Cortex of kidney (tissue), 1 donor: ENCODE measurements at places on chromosomes 4 and X.

DNA sequence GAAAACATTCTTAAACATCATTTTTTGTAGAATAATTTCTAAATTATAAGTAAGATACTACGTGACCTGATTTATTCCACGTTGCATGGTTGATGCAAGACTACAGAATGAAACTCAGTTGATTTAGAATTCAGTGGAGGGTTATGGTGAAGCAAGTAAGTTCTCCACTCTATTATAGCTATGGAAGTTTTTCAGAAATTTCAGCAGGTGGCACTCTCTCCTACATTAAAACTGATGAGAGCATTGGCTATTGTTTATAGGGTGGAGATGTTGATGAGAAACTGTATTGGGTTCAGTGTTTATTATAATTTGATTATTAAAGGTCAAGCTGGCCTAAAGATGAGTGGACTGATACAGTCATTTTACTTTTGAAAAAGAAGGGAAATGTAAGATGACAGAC lies 88.0 kb downstream of the FNIP2 start:
- no peak for DNase-seq

DNA sequence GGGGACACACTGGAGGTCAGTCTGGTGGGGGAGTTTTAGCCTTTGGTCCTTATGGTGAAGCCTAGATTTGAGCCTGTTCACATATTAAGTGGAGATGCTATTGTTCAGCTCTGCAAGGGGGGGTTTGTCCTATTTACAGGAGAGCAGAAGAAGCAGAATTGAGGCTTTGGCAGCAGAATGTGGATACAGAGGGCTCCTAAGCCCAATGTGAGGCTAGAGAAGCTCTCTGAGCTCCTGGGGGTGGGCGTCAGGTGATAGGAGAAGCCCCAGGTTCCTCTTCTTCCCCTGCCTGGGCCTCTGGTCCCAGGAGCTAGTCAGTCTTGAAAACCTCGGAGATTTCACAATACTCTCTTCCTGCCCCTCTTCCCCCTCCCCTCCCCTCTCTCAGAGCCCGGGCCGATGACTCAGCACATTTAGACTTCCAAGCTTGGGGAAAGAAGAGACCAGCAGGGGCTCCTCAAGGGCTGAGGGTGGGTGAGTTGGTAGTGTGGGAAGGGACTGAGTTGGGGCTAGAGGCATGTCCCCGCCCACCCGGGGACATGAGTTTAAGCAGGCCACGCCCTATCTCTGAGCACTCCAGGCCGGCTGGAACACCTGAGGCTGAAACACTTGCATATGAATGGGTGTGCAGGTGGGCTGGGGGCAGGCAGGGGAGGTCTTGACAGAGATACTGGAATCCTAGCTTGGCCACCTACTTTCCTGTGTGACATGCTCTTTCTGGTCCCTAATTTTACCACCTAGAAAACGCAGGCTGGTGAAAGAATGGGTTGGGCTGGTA lies 3.4 kb downstream of the TFE3 start:
- no peak for DNase-seq

DNA sequence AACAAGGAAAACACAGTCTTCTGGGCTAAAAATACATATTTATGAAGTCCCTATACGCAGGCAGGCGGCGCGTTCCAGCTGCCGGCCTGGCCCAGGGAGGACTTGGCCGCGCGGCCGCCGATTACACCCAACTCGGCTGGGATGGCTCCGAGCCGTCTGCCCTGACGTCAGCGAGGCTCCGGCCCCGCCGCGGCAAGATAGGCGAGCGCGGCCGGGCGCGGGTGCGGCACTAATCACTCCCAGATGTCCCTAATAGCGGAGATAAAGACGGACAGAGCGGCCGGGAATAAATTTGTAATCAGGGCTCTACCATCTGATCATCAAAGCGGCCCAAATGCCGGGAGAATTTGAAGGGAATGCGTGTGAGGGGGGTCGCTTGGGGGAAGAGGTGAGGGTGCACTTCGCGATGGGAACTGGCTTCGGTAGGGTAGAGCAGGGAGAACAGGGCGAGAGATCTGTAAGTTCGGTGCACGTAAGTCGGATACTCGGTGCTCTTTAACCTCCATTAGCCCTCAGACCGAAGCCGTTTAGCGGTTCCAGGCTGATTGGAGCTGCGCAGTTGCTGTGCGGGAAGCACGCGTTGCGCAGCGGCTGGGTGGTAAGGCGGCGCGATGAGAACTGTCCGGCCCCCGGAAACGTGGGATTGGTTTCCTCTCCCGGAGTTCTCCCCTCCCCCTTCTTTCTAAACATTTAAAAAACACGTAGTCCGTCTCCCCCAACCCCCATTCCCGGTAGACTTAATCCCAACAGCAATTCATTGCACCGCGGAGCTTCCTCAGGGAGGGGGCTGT lies 7.7 kb downstream of the HAND2 start:
- no peak for DNase-seq

DNA sequence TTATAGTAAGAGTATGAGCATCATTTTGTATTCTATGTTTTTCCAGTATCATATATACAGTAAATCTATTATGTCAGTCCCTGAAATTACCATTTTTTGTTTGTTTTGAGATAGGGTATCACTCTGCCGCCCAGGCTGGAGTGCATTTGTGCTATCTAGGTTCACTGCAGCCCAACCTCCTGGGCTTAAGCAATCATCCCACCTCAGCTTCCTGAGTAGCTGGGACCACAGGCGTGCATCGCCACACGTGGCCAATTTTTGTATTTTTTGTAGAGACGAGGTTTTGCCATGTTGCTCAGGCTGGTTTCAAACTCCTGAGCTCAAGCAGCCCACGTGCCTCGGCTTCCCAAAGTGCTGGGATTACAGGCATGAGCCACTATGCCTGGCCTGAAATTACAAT lies 85.6 kb downstream of the ZNF330 start:
- DNase-seq = no peak

DNA sequence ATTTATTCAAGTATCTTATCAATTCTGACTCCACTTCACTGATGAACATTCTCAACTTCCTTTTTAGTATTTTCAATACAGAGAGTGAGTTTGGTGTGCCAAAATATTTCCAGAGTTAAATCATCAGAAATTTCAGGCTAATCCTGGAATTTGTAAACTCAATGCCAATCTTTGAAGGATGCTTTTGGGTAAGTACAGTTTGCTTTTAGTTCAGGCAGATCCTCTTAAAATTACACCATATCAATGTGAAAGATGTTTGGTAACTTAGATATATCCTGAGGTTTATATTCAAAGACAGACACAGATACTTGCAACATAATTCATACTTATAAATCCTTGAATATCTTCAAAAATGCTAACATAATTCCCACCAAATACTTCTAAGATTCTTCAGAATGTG lies 76.0 kb upstream of the FAM47B start:
- no peak for DNase-seq

GRCh38 chr4:25890571-25891485 lies 23.2 kb upstream of the SMIM20 start:
- no peak for DNase-seq

GRCh38 chr4:166165829-166166420 lies 292.9 kb downstream of the TLL1 start:
- DNase-seq = no peak

DNA sequence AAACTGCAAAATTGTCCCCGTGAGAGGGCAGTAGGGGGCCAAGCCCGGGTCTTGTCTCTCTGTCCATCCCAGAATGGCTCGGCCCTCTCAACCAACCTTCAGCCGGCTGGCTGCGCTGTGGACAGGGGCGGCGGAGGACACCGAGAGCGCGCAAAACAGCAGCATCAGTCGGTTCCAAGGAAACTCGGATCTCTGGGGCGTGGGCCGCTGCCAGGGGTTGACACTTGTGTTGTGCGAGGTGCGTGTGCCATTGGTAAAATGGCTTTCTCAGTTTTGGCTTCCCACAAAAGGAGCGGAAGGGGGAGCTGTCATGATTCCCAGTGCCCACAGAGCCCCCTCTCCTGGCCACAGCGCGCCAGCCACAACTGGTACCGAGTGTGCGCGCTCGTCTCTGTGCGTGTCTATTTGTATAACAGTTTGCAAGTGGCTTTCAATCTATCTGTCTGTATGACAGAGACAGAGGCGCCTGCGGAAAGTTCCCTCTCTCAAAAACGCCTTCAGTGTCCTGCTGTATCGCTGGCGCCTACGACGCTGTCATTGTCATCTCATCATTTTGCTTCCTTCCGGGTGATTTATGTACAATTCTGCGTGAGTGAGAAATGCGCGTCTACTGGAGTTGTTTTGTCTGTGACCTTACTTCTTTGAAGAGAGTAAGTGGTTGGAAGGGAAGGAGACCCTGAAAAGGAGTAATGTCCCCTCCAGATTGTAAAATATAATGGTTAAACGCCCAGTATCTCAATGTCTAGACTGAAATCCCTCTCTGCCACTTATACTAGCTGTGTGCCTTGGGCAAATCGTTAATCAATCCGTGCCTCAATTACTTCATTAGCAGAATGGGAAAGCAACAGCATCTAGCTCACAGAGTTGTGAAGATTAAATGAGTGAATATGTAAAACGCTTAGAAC lies 1.8 kb downstream of the DKK2 start:
- DNase-seq = no peak

DNA sequence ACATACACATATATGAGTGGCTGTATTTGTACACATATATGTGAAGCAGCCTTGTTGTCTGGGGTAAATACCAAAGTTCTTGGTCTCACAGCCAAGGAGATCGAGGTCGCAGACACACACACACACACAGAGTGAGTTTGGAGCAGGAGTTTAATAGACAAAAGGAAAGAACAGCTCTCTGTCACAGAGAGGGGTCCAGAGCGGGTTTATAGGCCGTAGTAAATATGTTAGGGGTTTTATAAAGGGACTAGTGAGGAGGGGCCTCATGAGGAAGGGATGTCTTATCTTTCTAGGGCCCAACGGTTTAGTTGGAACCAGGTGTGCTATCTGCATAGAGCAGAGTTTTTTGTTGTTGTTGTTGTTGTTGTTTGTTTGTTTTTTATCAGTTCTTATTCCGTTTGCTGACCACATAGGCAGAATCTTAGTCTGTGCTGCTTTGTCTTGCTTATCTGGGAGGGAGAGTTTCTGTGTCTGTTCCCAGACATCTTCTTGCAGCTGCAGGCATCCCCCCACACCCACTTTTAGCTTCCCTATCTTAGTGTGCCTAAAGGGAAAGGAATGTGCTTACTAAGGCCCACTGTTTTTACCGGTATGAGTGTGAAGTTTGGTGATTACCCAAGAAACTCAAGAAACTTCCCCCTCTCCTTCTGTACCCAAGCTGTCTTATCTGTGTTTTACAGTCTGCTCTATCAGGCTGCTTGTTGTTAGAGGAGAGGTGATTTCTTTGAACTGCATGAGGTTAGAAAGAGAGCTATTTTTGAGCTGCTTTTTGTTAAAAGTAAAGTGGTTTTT lies 91.9 kb downstream of the TENT5D start:
- no peak for DNase-seq

GRCh38 chrX:98067611-98068010 lies 1183.9 kb downstream of the RPA4 start:
- no peak for DNase-seq

- no peak for DNase-seq
Observed at GRCh38 chrX:2490634-2491033, 10.1 kb downstream of the DHRSX start.

DNA sequence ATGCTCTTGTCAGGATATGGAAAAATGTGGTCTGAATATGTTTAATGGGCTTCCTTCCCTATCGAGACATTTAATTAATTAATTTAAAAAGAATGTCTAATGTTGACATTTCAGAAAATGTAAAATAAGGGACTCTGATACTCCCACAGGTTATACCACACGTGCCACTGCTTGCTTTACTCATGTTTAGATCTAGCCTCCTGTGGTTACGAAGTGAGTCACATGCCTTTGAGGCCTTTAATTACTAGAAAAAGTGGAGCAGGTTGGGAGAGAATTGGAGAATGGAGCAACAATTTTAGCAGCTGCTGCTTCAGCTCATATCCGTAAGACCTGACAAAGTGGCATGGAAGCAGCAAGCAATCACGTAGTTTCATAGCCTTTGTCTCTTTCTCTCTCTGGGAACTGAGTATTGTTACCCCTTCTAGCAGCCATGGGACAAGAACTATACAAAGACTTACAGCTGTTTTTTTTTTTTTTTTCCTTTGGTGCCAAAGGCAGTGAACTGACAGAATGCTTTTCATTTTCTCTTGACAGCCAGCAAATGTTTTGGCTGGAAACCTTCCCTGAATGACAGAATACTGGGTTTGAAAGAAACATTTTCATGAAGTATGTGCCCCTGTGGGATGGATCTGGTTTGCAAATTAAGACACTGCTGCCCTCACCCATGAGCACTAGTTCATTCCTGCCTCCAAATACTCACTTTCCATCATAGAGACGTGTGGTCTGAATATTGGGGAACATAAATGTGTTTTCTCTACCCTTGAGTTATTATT lies 355.1 kb upstream of the PABPC5 start:
- DNase-seq = no peak

DNA sequence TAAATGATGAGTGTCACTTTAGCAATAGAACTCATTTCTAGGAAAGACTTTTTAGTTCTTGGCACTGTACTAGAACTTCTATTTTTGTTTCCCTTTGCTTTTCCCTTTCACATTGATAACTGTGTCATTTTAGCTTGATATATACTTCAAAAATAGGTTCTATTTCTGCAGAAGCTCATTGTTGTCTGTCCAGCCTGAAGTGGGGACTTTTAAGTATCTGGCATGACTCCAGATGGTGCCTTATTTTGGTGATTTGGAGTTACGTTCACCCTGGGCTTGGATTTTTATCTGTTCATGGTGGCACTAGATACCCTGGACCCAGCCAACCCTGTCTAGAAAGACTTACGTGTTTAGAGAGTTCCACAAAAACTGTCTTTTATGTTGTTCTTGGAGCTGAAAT lies 3.4 kb downstream of the ABHD18 start:
- no peak for DNase-seq

DNA sequence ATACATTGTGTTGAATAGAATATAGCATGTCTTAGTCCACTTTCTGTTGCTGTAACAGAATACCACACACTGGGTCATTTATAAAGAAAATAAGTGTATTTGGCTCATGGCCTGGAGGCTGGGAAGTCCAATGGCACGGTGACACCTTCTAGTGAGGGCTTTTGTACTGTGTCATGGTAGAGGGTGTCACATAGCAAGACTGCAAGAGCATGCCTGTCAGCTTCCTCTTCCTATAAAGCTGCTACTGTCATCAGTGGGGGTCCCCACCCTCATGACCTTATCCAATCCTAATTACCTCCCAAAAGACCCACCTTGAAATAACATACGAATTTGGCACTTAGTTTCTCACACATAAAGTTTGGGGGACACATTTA lies 193.2 kb downstream of the PTTG2 start:
- DNase-seq = no peak

DNA sequence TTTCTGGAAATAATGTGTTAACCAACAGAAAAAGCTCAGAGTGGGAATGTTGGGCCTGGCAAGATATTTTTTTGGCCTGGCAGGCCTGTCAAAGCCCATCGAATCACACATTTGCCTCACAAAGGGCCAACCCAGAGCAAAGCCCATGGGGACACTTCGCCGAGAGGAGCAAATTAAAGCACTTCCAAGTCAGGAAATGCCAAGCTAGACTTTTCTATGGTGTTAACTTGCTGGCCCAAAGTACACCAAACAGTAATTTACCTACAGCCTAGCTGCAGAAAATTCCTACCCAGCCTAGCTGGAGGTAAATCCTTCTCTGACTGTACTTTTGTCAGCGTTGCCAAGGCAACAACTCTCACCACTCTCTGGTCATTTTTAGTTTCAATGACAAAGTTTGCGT lies 288.6 kb upstream of the LDB2 start:
- DNase-seq = no peak
